ENCODE measurements at places on chromosomes 7 and 10. TPM values are rescaled to one million over a fixed set of nuclear protein-coding genes. Genes with fewer than 3 reads are reported as not detected.

DNA sequence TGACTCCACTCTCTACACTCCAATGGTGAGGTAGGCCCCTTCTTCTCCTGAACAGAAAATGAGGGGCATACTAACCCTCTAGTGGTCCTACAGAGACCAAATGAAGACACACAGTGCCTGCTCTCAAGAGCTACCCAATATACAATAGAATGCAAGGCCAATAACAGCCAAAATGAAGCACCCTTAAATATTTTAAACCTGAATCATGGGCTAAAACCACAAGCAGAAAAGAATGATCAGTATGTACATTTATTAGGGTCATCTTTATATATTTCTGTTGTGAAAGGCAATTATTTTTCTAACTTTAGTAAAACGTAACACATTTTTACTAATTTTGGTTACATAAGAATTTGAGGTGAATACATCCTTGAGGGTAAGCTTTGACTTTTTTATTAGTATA lies 49.9 kb upstream of the COL1A2 start:
- DNase-seq: peak; percentile 12

DNA sequence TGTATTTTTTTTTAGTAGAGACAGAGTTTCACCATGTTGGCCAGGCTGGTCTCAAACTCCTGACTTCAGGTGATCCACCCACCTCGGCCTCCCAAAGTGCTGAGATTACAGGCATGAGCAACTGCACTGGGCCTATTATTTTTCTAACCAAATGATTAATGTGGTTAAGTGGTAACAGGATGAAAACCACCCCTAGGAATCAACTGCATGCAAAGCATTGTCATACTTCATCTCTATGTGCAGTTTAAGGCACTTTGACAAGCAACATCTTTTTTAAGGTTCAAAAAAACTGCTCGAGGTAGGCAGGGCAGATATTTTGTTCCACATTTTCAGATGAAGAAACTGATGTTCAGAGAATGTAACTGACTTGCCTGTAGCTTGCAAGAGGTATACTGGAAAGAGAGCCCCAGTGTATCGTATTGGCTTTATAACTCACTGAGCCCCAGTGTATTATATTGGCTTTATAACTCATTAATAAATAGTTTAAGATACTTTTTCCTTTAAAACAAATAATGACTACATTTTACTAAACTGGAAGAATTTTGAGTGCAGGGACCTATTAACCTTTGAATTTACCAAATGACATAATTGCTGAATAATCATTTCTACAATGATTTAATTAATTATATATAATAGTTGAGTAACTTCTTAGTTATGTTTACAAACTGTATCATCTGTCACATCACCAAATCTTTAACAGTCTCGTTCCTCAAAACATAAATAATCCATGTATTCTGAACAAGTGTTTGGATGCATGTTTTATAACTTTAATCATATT lies 38.1 kb downstream of the RTKN2 start:
- DNase-seq: peak; percentile 46

DNA sequence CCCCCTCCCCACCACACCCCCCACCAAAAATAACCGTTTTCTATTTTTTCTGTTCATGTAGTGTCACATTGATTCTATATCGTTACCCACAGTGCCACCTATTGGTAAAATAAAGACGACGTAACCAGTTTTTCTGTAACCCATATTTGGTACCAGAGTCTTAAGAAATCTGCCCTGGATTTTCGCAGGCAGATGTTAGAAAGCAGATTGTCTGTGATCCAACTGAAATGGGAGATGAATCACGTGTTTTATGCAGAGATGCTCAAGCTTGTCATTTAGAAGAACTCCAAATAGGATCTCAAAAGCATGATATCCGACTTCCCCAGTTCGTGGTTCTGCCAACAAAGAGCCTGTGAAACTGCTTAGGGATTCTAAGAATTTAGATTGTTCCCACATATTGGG lies 261.1 kb upstream of the CSTF2T start:
- peak; percentile 18 for DNase-seq

- no peak for DNase-seq
Observed at GRCh38 chr10:5833814-5834213, 20.6 kb upstream of the GDI2 start.

DNA sequence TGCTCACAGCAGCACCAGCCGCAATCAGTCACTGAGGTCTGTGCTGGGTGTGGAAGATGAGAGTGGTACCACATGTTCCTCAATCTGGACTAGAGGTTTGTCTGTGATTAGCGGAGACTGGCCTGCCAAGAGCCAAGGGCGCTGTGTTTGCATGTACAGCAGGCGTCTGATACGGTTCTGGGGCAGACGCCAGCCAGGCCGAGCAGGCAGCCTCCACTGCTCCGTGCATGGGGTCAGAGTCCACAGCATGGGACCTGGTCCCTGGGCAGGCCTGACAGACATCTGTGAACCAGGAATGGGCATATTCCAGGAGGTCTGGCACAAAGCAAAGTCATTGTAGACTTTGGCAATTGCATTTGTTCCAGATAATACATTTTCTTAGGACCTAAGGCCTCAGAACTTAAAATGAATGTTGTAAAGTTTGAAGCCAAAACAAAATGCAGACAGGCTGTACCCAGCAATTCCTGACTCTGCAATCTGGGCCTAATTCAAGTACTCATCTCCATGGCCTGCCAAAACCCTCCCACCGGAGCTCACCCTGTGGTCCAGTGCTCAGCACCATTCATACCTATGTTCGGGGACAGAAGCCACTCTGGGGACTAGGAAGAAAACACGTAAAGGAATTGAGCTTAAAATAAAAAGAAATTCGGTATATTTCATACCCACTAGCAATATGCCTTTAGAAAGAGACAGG lies 50.0 kb upstream of the FAM20C start:
- no peak for DNase-seq

DNA sequence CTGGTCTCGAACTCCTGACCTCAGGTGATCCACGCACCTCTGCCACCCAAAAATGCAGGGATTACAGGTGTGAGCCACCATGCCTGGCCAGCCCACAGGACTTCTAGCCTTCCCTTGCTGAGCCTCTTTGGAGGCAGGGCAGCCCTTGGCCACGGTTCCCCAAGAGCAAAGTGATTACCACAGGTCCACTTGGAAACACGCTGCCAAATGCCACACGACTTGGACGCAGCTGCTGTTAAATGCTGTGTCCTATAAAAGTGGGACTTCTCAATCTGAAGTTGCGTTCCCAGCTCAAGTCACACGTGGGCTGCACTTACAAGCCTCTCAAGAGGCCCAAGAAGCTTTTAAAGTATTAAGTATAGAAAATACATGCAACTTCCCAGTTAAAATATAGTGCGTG lies 30.1 kb downstream of the CTBP2 start:
- DNase-seq: no peak

GRCh38 chr7:130912082-130912861 lies 178.3 kb upstream of the KLF14 start:
- DNase-seq: peak; percentile 72

GRCh38 chr10:31912289-31912688 lies 16.3 kb downstream of the ARHGAP12 start:
- peak; percentile 40 for DNase-seq

DNA sequence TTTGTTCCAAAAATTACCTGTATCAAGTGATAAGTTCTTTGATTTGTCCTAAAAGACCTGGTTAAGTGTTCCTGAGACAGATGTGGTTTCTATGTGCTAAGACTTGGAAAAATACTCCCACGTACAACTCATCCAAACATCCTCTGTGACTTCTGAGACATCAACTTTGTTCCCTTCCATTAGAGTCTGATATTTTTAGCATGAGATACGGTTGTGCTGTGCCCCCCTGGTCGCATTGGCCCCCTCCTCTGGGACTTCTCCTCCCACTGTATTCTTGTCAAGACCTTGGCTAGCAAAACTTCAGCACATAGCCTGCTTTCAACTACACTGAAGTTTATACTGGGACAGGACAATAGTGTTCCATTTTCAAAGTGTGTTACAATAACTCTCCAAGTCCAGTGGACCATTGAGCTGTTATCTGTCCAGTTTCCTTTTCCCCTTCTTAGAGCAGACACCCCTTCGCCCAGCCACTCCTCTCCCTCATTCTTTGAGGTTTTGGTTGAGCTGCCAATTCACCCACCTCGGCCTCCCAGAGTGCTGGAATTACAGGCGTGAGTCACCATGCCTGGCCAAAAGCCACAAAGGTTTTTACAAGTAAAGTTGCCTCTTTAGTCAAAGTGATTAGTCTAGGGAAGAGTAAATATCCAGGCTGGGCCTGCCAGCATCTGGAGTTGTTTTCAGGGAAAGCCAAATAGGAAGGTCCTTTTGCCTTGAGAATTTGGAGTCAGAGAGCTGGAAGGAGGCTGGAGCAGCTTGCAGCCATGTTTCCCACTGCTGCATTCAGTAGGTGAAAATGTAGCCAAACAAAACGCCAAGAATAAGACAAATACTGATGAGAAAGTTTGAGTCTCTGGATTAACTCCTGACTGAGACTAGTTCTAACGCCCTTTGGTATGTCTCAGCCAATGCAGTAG lies 17.8 kb upstream of the PDLIM1 start:
- DNase-seq: peak; percentile 95

DNA sequence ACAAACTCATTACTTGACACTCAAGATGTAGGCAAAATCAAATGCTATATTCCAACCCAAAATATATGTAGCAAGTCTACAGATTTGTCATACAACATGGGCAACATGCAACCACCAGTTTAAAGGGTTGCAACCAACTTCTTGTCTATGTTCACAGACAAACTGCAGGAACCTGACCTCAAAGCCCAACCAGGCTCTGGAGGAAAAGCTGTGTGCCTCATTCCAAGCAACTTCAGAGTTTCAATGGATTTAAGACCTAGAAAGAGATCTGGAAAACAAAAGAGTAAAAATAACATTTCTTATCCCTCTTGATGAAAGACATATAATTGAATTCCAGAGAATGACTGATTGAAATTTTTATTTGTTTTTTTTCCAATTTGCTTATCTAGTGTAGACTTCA lies 300.5 kb upstream of the ETV1 start:
- no peak for DNase-seq

DNA sequence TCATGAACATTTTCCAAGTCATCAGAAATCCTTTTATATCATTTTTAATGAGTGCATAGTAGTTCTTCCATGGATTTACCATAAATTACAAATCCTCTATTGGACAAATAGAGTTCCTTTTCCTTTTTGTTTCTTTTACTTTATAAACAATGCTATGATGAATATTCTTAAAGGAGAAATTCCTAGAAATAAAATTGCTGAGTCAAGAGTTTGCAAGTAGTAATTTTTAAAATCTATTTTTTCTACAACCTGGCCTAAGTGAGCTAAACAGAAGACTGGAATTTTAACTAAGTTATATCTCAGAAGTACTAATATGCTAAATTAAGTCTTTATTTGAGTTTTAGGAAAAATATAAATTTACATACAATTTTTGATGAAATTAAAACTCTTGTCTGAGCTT lies 38.8 kb downstream of the PLEKHA1 start:
- no peak for DNase-seq

GRCh38 chr10:3692387-3692999 lies 92.5 kb downstream of the KLF6 start:
- no peak for DNase-seq

DNA sequence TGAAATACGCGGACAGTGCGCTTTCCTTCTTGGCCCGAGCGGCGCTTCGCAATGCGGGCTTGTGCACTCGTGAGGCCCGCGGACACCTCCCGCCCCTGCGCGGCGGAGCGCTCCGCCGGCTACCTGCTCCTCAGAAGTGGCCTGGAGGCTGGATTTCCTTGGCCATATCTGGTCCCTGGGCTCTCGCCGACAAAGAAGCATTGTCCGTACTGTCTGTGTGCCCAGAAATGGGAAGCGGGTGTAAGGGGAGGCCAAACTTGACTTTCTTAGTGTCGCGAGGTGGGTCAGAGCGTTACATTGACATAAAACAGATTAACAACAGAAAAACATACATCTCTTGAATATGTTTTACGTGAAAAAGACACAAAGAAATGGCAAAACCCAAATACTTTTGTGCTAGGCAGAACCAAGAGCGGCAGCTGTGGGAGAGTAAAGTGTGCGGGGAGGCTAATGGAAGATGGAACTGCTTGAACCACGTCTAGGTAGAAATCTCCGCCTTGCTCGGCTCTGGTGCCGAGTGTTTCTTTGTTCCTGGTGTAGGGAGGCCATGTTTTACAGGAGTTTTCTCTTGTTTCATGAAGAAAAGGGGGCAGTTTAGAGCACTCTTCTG lies 1.4 kb downstream of the LANCL2 start:
- no peak for DNase-seq

DNA sequence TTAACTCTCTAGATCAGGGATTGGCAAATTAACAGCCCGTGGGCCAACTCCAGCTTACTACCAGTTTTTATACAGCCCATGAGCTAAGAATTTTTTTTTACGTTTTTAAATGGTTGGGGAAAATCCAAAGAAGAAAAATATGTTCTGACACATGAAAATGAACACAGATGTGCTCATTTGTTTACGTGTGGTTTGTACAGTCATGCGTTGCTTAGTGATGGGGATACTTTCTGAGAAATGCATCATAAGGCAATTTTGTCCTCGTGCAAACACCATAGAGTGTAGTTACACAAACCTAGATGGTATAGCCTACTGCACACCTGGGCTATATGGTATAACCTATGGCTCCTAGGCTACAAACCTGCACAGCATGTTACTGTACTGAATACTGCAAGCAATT lies 8.3 kb upstream of the SMKR1 start:
- peak; percentile 80 for DNase-seq

- DNase-seq: no peak
Observed at GRCh38 chr10:110426294-110427181, 71.2 kb upstream of the DUSP5 start.

DNA sequence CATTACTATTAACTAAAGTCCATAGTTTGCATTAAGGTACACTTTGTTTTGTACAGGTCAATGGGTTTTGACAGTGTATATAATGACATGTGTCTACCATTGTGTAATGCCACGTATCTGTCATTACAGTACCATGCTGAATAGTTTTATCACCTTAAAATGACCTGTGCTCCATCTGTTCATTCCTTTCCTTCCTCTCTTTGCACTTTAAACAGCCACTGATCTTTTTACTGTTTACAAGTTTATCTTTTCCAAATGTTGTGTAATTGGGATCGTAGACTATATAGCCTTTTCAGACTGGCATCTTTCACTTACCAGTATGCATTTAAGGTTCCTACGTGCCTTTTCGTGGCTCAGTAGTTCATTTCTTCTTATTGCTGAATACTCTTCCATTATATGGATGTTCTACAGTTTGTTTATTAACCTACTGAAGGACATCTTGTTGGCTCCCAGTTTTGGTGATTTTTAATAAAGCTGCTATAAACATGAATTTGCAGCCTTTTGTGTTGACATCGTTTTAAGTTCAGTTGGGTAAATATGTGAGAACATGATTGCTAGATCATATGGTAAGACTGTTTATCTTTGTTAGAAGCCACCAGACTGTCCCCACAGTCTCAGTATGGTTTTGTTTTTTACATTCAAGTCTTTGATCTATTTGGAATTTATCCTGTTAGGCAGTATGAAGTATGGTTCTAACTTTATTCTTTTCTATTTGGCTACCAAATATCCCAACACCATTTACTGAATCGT lies 24.7 kb downstream of the STAM start:
- DNase-seq: no peak

GRCh38 chr10:77139252-77140160 lies 498.1 kb downstream of the KCNMA1 start:
- DNase-seq: no peak

GRCh38 chr10:124259139-124259825 lies 159.4 kb downstream of the OAT start:
- no peak for DNase-seq

GRCh38 chr7:47347346-47347745 lies 234.6 kb downstream of the TNS3 start:
- no peak for DNase-seq

Gene SPDYE1
- not detected for total RNA-seq

Gene LDB3
- total RNA-seq: 0.13 TPM

Gene CALCR
- not detected for total RNA-seq

Gene SUPV3L1
- 26.8 TPM for total RNA-seq

Gene MAT1A
- not detected for total RNA-seq

Gene SMKR1
- not detected for total RNA-seq

Gene AKR1C8
- total RNA-seq: not detected

Gene STOX1
- total RNA-seq: 0.07 TPM

Gene MICU1
- total RNA-seq: 38.3 TPM

All from mammary epithelial cell (primary cell).